MCF 10A (cell line): ENCODE measurements at places on chromosomes 2 and 18. TPM values are rescaled to one million over a fixed set of nuclear protein-coding genes. Genes with fewer than 3 reads are reported as not detected.

DNA sequence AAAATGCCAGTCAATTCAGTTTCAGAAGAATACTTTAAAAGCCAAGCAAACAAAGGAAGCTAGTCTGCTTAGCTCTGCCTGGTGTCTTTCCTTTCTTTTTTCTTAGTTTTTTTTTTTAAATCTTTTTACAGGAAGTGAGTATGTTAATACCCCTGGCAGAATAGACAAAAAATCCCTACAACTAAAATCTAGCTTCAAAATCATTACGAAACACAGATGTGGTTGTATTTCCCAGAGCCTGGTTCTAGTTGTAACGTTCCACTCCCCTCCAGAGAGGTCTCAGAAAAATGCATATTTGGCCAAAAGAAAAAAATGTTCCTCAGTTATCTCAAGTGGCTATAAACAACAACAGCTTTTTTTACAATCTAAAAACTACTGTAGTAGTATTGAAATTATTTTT lies 202.1 kb upstream of the RND3 start:
- no peak for DNase-seq

DNA sequence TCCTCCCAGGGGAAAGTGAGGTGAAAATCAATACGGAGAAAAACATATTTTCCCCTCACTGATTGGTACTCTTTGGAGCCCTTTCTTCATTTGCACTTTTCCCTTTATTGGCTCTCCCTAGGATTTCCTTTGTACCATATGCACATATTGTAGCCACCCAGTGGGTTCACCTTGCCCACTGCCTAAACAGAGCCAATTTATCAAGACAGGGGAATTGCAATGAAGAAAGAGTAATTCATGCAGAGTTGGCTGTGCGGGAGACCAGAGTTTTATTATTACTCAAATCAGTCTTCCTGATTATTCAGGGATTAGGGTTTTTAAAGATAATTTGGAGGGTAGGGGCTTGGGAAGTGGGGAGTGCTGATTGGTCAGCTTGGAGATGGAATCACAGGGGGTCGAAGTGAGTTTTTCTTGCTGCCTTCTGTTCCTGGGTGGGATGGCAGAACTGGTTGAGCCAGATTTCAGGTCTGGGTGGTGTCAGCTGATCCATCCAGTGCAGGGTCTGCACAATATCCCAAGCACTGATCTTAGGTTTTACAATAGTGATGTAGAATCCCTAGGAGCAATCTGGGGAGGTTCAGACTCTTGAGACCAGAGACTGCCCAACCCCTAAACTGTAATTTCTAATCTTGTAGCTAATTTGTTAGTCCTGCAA lies 15.1 kb upstream of the KCNE4 start:
- DNase-seq, result no peak

The RAPGEF4 gene
- 0.42 TPM in 1 of 2 replicates, not detected in the other for total RNA-seq

DNA sequence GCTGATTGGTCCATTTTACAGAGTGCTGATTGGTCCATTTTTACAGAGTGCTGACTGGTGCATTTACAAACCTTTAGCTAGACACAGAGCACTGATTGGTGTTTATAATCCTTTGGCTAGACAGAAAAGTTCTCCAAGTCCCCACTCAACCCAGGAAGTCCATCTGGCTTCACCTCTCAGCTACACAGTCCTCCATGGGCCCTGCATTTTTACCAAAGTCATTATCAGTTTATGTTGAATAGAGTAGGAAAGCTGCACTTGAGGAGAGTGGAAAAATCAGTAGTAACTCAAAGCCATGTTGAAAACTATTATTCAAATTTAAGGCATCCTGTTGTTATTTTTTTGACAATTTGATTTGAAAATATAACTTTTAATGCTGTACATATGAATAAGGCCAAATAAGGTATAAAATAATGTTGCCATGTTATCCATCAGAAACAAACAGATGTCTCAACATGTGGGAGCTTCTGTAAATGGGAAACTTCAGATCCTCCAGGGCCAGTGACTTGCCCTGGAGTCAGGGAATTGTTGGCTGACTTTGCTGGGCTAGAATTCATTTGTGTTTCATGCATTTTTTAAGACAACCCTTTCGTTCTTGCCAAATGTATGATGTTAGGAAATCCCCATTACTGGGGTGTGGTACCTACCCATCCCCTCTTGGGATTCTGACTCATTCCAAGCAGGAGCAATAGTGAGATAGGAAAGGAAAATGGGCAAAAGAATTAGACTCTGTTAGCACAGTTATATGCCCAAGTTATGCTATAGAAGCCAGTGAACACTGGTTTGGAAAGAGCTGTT lies 37.8 kb upstream of the CCDC195 start:
- DNase-seq, result peak; percentile 73

The CD207 gene
- not detected in 2 replicates for total RNA-seq

The GRB14 gene
- 1.5 and 2.0 TPM in 2 replicates for total RNA-seq

GRCh38 chr2:241584436-241584835 lies 25.9 kb downstream of the BOK start:
- no peak for DNase-seq

DNA sequence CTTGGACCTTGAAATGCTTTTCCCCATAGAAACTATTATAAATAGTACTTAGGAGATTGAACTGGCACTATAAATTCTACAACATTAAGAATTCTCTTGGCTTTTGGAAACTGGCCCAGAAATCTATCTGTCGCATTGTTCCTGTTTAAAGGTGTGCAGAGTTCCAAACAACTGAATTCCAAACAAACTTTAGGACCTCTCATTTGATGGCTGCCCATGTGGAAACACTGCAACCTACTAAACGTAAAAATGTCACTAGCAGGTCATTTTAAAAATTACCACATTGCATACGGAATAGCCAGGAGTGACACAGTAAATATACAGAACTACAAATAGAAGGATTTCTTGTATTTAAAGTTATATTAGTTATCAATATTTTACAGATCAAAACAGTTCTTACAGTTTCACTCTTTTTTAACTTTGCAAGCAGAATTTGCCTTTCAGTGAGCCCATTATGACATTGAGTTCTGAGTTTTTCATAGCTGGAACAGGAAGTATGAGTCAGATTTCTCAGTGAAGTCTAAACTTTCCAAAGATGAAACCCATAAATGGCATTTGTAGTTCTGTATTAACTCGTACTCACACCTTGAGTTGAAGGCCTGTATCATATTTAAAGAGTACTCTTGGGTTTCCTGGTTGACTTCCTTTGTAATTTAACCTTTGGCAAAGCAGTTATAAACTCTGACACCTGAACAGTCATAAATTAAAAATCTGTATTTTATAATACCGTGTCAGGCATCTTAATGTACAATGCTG lies 142.3 kb upstream of the BOD1L2 start:
- DNase-seq, result peak; percentile 57

GRCh38 chr2:84959095-84959565 lies 11.8 kb upstream of the KCMF1 start:
- peak; percentile 77 for DNase-seq

DNA sequence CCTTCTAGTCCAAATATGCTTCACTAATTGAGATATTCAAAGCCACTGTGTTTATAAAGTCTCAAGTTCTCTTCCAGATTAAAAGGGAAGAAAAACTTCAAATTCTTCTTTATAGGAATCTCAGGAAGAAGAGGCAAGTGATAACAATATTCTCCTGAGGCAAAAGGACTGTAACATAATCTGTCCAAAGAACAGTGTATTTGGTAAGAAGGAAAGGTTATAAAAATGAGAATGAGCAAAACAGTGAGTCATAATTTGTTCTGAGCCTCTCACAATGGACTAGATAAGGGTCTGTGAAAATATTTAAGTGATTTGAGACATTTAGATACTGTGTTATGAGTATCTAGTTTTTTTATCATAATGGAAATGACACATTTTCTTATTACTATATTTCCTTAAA lies 44.3 kb downstream of the SNRPD1 start:
- no peak for DNase-seq

The SPHKAP gene
- total RNA-seq, result not detected in 2 replicates

The SFXN5 gene
- 6.0 and 8.0 TPM in 2 replicates for total RNA-seq

The NAB1 gene
- total RNA-seq, result 40.3 and 48.5 TPM in 2 replicates

The ALKAL2 gene
- not detected in 2 replicates for total RNA-seq

DNA sequence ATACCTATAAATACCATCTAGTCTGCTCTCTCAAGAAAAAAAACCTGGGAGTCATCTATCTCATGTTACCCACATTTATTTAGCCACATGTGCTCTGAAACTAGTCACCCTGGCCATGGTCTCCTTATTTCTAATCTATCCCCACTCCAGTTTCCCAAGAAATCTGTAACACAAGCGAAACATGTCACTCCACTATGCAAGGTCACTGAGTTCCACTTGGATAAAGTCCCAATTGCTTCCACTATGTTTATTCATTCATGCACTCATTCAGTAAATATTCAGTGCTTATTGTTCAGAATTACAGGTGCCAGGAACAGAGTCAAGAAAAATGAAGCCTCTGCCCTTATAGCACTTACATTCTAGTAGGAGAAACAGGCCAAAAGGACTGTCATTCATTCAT lies 369.4 kb upstream of the CYRIA start:
- DNase-seq, result no peak
